Activated gamma-delta T cell treated with Interleukin-2 at 50 U/mL for 16 hours (primary cell): ENCODE measurements at places on chromosomes 6 and 20.

DNA sequence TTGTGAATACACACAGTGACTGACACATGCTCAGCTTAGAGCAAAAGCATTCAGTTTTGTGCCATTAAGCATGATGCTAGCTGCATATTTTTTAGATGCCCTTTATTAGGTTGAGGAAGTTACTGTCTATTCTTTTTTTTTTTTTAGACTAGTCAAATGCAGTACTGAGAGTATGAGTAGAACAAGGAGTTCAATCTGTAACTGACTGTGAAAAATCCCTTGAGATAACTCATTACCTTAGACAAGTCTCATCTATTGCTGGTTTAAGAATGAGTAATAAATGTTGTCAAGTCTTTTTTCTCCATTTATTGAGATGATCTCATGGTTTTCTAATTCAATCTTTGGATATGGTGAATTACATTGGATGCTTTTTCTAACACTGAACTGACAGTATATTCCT, 23.2 kb downstream of the AHI1 start:
- DNase-seq = no peak

- peak; percentile 26 for DNase-seq
These were observed 24.1 kb downstream of the HLA-B start for GRCh38 chr6:31332637-31333602.

DNA sequence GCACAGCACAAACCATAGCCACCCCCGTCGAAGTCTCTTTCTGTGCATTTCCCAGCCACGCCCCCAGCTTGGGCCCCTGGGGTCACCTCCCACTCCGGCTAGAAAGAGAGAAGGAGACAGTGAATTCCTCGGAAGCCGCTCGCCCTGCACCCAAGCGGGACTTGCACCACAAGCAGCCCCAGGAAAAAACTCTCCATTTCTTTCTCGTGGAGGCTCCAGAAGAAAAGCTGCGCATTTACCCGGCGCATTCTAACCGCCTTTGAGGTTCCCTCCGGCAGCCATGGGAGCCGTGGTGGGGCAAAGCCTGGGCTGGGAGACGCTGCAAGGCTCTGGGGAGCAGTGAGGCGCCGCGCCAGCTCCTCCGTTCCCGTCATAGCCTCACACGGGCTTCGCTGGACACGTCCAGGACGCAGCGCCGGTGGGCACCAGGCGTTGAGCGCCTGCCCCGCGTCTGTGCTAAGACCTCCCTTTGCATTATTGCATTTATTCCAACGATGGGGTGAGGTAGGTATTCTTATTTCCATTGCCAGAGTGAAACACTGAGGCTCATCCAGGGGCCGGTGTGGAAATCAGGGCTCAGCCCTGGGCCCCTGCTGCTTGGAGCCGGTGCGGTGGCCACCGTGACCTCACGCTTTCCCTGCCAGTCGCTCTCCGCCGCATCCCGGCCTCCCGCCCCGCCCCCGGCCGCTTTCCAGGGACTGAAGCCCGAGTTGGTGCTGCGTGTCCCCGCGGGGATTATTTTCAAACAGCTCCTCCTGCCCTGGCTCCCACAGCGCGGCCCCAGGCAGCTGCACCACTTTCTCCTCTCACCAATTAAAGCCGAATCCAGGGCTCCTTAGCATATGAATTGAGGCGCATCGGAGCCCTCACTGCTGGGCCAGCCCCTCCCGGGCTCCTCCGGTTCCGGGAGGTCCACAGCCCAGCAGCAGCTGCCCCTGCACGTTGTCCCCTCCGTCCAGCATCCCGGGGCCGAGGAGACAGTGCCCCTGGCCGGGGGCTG, 148.3 kb upstream of the AFDN start:
- no peak for DNase-seq

GRCh38 chr6:82337688-82338257, 25.8 kb upstream of the TPBG start:
- DNase-seq = no peak

DNA sequence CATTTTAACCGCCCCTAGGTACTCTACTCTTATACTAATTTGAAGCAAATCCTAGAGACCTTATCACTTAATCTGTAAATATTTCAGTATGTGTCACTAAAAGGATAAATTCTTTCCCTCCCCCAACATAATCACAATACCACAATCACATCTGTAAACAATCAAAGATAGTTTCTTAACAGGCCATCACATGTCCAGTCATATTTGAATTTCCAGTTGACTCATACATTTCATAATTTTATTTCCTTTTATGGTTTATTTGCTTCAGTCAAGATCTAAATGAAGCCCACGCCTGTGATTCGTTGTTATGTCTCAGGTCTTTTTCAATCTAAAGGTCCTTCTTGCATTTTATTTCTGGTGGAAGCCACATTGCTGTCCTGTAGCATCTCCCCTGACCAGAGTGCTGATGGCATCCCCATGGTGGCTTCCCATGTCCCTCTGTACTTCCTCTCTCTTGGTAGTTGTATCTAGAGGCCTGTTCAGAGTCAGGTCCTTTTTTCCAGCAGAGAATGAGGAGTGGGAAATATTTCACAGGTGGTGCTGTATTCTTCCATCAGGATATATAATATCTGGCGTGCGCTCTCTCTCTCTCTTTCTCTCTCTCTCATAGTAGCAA, 128.6 kb upstream of the SLC22A23 start:
- no peak for DNase-seq

GRCh38 chr6:164183556-164184123, 769.1 kb downstream of the QKI start:
- no peak for DNase-seq

- DNase-seq = no peak
These were observed 211.4 kb downstream of the ESR1 start for GRCh38 chr6:152018876-152019275.

GRCh38 chr20:8646033-8646441, 422.9 kb upstream of the PLCB4 start:
- DNase-seq = no peak

DNA sequence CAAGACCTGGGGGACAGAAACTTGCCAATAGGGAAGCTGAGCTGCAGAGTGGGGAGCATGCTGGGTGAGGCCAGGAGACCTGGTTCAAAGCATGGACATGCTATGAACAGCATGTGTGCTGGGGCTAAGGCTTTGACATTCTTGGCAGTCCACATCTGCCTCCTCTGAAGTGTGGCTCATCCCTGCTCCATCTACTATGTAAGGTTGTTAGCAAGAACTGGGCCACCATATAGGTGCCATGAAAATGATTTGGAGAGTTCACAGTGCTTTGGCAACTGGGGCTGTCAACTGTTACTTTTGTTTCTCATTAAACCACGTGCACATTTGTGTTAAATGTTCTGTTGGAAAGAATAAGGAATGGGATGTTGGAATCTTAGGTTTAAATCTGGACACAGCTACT, 311.1 kb downstream of the CDC5L start:
- DNase-seq = no peak

GRCh38 chr20:58310291-58310782, 822 bp downstream of the RAB22A start:
- no peak for DNase-seq

- no peak for DNase-seq
These were observed 2.3 kb downstream of the ZNF322 start for GRCh38 chr6:26657256-26657655.

DNA sequence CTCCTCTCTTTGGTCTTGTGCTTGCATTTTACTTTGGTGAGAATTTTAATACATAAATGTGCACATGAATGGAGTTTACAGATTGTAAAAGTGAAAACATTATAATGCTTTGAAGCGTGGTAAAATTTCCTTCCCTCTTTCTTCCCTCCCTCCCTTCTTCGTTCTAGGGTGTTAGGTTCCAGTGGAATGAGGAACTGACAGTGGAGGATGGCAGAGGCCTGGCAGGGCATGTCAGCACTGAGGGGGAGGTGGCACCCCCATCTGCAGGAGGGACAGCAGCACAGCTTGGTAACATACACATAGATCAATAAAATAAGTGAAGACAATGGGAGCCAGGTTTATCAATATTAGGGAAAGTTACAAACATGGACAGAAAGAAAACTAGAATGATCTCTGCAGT, 47.5 kb downstream of the RNASET2 start:
- no peak for DNase-seq

- DNase-seq = no peak
These were observed 6.1 kb upstream of the IFT52 start for GRCh38 chr20:43584448-43585136.

- DNase-seq = no peak
These were observed 85.4 kb downstream of the EYA4 start for GRCh38 chr6:133326584-133326983.

DNA sequence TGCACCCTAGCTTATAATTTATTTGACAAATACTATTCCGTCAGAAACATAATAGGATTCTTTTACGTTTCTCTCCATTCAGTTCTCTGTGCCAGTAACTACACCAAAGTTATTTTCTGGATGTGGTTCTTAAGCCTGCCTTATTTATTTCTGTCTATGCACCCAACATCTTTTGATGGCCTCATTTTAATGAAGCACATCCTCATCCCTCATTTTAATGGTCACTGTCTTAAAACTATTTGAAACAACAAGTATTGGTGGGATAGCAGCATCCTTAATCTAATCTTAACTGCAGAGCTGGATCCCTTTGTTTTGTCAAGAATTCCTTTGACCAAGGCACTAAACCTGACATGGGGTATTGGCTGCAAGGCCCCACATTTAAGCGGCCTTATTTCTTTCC, 11.0 kb downstream of the FAM135A start:
- no peak for DNase-seq

GRCh38 chr6:156822747-156823206, 45.6 kb downstream of the ARID1B start:
- no peak for DNase-seq

- DNase-seq = no peak
These were observed 271.4 kb downstream of the ALDH8A1 start for GRCh38 chr6:134678436-134678889.

DNA sequence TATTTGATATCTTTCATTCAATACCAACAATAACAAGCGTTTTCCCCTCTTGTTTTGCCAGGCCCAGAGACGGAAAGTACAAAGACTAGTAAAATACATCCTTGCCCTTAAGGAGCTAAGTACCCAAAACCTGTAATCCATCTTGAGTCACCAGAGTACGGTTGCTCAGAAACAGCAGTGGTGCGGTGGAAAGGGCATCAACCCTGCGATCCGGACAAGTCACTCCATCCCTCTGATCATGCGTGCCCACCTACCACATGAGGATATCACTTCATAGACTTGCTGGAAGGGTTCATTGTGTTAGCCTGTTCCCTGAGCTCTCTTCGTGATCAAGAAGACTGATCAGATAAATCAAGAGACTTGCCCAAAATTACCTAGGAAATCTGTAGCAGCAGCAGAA, 1.9 kb downstream of the TOMM34 start:
- no peak for DNase-seq

GRCh38 chr6:68447112-68447511, 188.0 kb upstream of the ADGRB3 start:
- no peak for DNase-seq

DNA sequence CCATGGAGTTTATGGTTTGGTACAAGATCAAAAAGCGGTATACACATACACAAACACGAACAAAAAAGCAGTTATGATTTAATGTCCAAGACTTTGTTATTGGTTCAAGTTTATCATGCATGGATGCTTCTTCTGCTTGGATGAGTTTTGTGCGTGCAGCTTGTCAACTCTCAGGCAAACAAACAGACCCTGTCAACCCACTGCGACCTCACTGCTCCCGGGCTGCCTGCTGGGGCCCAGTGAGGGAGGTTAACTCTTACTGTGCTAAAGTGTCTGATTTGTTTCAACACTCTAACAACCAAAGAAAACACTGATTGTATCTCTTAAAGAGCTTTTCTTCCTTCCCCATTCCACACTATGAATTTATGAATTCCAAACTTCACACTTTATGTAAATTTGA, 26.8 kb upstream of the DDR1 start:
- DNase-seq = no peak

GRCh38 chr6:150286912-150287311, 81.9 kb upstream of the IYD start:
- DNase-seq = no peak

GRCh38 chr6:111471533-111471932, 11.5 kb downstream of the REV3L start:
- DNase-seq = no peak

- no peak for DNase-seq
These were observed 479.7 kb upstream of the MARCKS start for GRCh38 chr6:113377362-113377942.

DNA sequence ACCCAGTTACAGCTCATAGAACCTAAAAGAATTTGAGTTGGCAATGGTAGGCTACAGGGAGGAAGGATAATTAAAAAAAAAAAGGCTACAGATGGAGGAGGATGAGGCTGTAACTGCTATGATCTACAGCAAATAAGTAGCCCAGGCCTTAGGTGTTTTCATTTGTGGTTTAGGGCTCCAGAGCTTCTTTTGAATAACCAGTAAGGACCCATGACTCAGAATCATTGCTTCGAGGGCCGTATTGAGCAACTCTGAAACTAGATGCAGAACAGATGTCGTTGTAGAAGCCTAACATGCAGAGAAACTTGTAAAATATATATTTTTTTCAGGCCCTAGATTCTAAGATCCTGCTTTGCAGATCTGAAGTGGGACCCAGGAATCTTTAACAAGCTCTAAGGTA, 19.0 kb upstream of the ASIP start:
- DNase-seq = no peak

- DNase-seq = no peak
These were observed 2.7 kb downstream of the COL21A1 start for GRCh38 chr6:56244528-56245253.

DNA sequence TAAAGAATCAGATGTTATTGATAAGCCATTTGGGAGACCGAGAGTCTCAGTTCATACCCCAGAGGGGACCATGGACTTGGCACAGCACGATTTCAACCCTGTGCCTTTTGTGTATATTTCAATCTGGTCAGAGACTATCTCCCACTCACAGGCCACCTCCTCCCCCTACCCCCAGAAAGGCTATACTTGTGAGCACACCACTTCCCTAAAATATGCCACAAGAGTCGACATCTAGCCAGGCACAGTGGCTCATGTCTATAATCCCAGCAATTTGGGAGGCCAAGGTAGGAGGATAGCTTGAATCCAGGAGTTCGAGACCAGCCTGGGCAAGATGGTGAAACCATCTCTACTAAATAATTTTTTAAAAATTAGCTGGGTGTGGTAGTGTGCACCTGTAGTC, 13.6 kb upstream of the TCF15 start:
- no peak for DNase-seq

DNA sequence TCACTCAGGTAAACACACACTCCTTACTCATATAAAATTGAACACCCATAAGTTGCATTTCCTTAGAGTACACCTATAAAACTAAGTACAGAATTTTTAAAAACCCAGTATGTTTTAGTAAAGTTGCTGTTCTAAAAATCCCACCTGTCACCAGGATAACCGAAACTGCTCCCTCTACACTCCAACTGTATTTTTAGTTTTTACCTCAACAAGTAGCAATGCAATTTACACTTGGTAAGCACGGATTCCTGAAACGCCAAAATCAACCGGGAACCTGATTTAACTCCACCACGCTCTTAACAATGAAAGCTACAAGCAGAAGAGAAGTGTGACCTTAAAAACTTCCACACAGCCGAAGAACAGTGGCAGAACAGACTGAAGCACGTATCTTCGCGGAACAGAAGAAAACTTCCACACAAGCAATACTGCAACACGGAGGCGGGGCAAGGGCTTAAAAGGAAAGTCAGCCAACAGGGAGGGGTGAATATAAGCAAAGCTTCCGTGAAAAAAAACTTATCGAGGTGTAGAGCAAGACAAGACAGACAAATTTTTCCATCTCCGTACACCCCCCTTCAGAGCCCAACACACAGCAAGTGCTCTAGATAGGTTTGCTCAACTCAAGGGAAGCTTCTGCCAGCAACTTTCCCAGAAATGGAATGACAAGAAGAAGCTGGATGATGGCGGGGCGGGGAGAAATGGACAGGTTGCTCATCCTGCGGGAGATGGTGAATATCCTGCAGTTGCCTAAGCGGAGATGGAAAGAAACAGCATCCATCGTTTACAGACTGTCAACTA, 1.4 kb downstream of the STAU1 start:
- peak; percentile 47 for DNase-seq

- no peak for DNase-seq
These were observed 21.0 kb downstream of the NOL7 start for GRCh38 chr6:13635948-13636658.
